EL (cell line): ENCODE measurements at places on chromosomes 6 and 20.

- DNase-seq, result peak; percentile 96
Observed at GRCh38 chr20:17873410-17874270, 95.0 kb downstream of the SNX5 start.

DNA sequence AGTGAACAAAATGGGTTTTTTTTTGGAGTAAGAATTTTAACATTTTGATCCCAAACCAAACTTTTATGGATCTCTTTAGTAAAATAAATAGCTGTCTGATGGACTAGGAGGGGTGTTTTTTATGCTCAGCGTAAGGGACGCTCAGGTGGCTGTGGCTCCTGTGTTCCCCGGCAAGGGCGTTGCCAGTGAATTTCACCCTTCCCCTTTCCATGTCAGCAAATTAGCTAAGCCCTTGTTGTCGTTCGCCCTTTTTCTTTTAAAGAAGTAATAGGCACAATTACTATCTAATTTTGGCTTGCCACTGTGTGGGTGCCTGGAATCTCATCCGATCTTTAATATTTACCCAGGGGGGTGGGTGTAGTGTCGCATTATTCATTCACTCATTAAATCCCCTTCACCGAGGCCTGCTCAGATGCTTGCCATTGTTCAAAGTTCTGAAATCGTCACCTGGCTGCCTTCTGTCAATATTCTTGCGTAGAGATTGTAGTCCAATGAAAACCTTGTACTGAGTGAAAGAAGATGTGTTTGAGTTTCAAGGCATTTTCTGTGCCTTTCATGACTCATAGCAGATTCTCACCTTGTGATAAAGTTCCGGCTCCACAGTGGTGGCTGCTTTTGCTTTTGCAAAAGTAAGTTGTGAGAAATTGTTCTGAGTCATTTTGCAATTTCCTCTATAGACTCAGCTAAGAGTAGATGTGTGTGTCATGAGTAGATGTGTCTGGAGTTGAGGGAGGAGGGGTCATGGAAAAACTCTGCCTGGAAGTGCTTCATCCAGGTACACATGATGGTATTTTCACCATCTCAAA, 40.0 kb upstream of the CLDN20 start:
- peak; percentile 81 for DNase-seq

DNA sequence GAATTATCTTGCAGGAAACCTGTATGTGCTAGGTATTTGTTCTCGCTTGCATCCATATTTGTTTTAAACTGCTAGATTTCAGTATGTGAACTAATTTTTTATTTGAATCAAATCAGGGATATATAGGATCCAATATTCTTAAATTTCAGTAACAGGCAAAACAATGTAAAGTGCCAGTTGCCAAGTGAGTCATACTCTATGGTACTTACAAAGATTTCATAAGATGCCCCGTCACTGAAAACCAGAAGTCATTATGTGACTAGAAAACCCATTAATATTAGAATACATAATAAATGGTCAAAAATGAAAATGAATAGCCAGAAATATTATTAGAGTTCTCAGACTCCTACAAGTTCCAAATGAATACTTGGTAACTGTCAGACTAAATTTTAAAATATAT, 481.2 kb downstream of the TFAP2A start:
- peak; percentile 48 for DNase-seq

- DNase-seq, result peak; percentile 9
Observed at GRCh38 chr6:41200296-41200900, 551 bp downstream of the TREML2 start.

DNA sequence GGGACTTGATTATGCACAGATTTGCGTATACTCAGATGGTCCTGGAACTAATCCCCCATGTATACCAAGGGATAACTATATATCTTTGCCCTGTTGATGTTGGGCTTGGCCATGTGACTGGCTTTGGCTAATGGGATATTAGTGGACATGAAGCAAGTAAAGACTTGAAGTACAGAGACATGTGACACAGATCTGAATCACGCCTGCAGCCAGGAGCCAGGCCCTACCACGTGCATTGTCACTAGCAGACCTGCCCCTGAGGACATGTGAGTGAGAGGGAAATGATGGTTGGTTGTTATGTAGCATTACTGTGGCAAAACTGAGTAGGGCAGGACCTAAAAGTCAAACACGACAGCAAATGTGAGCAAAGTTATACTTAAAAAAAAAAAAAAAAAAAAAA, 155.7 kb downstream of the AKAP7 start:
- DNase-seq, result no peak

GRCh38 chr6:24686946-24687345, 20.1 kb downstream of the ACOT13 start:
- DNase-seq, result no peak

DNA sequence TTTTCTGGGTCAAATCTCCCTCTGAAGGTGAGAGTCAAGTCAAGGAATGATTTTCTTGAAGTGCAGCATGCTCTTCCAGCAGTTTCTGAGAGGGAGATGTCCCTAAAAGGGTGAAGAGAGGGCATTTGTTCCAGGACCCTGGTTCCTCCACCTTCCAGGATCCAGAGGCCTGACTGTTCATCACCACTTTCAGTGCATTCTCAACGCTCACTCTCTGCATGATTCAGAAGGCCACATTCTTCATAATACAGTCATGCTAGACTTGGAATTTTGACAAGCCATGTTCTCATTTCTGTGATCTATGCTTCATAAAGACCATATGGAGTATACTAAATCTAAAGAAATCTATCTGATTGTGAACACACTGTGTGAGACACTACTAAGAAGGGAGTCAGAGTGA, 85.1 kb downstream of the PDE7B start:
- peak; percentile 98 for DNase-seq

GRCh38 chr20:17023036-17023435, 203.8 kb upstream of the PCSK2 start:
- DNase-seq, result no peak

DNA sequence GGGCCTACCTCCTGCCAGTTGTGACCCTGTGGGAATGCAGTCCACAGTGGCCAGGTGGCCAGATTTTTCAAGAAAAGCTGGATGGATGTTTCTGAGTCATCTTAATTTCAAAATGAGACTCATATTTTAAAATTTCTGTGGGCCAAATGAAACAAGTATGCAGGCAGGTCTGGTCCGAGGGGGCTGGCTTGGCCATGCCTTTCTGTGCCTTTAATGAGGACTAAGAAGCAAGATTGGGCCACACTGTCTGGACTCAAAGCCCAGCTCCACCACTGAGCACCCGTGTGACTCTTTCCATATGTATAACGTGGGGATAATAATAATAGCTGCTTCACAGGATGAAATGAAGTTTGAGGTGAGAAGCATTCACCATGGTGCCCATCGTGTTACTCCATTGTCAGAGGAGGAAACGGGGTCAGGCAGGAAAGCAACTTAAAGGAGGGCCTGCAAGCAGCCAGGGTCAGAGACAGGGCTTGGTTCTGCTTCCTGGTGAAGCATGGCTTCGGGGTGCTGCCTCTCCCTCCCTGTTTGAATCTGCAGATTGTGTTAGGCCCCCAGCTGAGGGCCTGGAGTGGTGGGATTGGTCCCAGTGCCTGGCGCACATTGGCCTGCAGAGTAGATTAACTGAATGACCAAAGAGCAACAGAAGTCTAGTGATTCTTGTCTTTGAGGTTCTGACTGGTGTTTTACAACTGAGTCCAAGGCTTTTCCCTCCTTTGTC, 3.8 kb downstream of the SOX12 start:
- DNase-seq, result no peak

- DNase-seq, result peak; percentile 35
Observed at GRCh38 chr6:132830334-132830751, 16.0 kb downstream of the RPS12 start.

GRCh38 chr6:158744986-158745430, 74.2 kb downstream of the EZR start:
- no peak for DNase-seq

- no peak for DNase-seq
Observed at GRCh38 chr6:45439861-45440388, 62.2 kb upstream of the SUPT3H start.

DNA sequence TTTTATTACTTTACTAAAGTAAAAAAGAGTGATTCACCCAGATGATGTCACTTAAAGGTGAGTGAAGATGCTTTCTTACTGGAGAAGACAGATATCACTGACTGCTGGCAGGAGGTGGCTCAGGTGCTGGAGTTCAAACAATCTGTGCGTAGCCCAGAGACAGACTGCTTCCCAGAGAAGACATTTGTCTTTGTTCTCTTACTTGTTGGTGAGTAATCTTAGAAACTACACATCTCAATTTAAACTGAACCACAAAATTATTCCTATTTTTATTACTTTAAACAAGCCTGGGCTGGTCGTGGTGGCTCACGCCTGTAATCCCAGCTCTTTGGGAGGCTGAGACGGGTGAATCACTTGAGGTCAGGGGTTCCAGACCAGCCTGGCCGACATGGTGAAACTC, 92.2 kb downstream of the CEP162 start:
- no peak for DNase-seq

- DNase-seq, result no peak
Observed at GRCh38 chr6:138529478-138529877, 30.2 kb upstream of the NHSL1 start.

DNA sequence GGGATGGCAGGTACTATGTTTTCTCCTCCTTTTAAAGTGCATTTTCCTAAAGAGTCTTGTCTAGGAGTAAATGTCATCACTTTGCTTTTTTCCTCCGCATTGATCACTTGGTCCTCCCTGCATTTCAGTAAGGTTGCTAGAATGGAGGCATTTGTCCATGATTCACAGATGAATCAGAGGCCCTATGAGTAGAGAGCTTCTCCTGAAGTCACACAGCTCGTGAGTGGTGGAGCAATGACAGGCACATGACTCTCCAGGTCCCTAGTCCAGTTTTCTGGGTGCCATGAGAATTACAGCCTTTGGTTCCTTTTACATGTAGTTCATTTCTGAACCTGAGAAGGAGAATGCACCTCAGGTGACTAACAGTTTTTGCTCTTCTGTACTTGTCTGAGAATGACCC, 50.5 kb downstream of the HLA-A start:
- peak; percentile 62 for DNase-seq

DNA sequence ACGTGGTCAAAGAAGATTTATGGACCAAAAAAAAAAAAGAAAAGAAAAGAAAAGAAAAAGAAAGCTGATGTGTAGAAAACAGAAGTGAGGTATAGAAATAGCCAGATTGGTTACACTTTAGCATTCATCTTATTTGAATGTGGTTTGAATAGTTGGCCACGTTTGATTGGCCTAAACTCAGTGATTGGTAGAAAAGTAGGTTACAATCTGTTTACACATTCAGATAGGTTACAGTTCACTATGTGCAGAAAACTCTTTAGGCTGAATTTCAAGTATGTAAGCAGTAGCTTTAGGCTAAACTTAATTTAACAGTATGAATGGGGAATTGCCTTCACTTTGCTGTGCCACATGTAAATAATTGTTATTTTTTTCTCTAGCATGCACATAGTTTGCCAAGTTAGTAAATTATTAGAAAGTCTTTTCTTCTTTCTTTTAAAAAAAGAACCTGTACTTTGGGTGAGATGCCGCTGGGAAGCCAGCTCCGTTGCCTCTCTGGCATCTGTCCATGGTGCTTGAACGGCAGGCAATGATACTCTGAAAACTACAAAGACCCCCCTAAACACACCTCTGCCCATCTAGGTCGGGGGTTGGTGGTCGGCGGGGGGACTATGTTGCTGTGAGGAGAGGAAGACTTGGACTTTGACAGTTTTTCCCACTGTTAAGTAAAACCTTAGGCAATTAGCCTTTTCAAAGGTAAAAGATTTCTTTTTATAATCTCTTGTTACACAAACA, 173.0 kb downstream of the AIG1 start:
- DNase-seq, result no peak

- no peak for DNase-seq
Observed at GRCh38 chr20:54368570-54368969, 106.8 kb upstream of the DOK5 start.

- no peak for DNase-seq
Observed at GRCh38 chr6:63817492-63818050, 182.0 kb downstream of the PHF3 start.

- DNase-seq, result peak; percentile 30
Observed at GRCh38 chr6:9224539-9224938, 789.2 kb upstream of the SLC35B3 start.

GRCh38 chr6:43723737-43724295, 36.2 kb upstream of the MRPS18A start:
- DNase-seq, result peak; percentile 64

DNA sequence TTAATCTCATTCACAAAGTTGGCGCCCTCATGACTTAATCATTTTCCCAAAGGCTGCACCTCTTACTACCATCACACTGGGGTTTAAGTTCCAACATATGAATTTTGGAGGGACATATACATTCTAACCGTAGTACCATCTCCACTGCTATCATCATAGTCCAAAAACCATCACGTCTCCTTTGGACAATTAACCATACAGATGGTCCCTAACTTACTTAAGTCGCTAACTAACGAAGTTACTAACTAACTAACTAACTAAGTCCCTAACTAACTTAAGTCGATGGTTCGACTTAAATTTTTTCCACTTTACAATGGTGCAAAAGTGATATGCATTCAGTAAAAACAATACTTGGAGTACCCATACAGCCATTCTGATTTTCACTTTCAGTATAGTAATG, 24.0 kb upstream of the TBC1D22B start:
- no peak for DNase-seq

- no peak for DNase-seq
Observed at GRCh38 chr20:2698912-2699311, 6.3 kb downstream of the EBF4 start.

DNA sequence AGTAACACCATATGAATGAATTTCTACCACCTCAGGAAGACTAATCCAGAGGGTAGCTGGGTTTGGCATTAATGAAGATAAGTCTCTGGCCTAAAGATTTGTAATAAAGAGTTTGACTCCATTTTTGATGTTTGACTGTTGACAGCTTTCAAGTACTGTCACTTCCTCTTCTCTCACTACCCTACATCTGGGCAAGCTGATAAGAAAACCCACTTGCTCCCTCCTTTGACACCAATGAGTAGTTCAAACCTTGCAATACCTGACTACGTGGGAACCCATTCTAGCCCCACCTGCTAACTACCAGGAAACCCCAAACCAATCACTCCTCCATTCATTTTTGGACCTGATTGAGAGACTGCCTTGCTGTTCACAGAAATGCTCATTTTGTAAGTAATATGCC, 621.5 kb downstream of the TENT5A start:
- DNase-seq, result no peak

DNA sequence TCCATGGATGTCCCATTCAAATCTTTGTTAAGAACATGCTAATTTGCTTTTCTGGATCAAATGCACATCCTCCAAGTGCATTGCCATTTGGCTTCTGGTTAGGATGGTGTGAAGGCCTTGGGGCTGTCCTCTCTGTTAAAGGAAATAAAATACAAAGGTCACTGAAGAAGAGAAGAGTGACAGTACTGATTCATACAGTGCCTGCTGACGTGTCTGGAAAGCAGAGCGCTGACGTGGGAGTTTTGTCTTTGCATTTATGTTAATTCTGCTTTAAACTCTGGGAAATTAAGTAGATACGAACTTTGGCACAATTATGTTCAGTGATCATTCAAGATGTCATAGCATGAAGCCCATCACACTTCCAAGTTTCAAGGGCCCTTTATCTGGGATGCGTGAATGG, 33.2 kb downstream of the SYNDIG1 start:
- no peak for DNase-seq

DNA sequence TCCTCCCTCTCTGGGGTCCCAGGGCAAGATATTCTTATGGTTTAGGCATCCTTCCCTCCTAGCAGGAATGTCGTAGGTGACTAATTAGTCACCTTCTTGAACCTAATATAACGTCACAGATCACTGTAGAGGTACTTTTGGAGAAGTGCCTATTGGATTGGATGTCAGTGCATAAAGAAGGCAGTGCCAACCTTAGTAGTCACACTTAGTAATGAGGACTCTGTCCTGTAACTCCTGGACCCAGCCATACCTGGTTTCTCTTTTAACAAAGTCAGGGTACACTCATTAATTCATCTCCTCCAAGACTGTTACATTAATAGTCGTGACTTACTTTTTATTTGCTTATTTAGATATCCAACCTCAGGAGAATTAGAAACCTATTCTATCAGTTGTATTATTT, 20.0 kb downstream of the VTA1 start:
- no peak for DNase-seq
